ENCODE measurements at places on chromosomes 16 and 17.

- no peak for DNase-seq
These were observed 345.8 kb upstream of the CDH5 start for GRCh38 chr16:66020642-66021041.

- no peak for DNase-seq
These were observed 928 bp downstream of the HBA1 start for GRCh38 chr16:177394-177822.

GRCh38 chr16:13672196-13672595, 247.8 kb upstream of the ERCC4 start:
- no peak for DNase-seq

DNA sequence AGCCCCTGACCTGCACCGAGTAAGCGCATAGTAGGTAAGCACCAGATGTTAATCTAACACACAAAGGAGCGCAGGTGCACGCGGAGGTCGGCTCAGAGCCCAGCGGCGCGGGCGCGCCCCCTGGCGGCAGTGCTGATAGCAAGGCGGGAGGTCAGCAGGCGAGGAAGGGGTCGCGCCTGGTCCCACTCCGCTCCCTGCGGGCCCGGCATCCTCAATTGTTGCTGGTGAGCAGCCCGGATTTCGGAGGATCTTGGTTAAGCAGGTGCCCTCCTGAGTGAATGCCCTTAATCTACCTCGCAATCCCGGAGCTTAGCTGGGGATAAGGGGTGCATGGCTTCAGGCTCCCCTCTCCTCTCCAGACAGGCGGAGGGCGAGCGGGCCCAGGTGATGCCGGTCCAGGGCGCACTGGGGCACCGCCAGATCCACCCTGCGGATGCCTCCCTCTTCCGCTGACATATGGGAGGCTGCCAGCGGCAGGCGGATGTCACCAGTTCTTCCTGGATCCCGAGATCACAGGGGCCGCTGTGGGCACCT, 4.0 kb upstream of the WNT3 start:
- no peak for DNase-seq

- DNase-seq: no peak
These were observed 130.8 kb downstream of the CA10 start for GRCh38 chr17:52027620-52028295.

DNA sequence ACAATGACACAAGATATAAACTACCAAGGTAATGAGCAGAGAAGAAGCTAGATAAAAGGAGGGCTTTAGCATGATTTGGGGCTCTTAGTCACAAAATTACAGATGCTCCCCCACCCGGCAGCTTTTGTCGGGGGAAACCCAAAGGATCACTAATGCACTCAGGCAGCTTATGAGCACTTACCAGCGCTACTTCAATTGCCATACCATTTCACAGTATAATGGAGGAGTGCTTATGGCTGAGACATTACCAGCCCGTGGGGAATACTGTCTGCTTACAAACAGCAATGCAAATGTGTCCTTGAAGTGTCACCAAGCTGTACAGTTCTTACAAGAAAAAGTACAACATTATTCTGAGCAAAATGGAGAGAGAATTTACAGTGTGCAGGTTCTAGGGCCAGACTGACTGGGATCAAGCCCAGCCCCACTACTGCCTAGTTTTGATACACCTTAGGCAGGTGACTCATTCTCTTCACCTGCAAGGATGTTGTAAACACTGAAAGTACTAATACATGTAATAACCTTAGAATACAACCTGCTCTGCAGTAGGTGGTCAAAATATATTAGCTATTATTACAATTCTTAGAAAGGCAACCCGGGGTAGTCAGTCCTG, 16.3 kb downstream of the ANKFY1 start:
- DNase-seq: no peak

- DNase-seq: no peak
These were observed 39.3 kb downstream of the MSI2 start for GRCh38 chr17:57295526-57296023.

DNA sequence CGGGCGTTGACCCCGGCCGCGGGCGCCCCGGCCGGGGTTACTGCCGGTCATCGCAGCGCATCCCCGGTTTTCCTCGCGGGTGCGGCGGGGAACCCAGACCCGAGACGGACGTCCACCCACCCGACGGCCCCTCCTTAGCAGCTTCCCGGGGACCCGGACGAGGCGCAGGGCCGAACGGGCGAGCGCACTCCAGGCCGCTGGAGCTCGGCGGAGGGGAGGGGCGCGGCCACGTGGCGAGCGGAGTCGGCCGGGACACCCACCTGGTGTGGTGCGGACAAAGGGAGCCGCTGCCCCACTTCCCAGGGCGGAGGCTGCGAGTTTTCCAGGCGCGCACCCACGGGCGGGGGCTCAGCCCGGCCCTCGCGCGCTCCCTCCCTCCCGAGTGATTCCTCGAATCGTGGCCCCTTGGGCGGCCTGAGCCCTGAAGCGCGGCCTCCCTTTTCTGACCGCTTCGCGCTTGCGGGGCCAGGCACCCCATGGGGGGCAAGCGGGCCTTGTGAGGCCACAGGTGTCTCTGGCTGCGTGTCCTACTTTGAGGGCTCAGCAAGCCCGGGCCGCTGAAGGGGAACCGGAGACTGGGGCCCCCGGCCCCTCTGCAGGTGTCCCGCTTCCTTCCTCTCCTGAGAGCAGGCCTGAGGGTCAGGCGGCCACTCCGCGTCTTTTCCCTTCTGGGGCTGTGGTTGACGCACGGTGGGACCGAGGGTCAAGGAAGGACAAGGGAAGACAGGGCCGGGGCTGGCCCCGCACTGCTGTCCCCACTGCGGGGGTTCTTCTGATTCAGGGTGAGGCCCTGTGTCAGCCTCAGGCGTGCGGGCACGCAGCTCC, 1.1 kb upstream of the FASN start:
- DNase-seq: no peak

- DNase-seq: no peak
These were observed 49.9 kb downstream of the MAP1LC3B start for GRCh38 chr16:87441886-87442580.

GRCh38 chr17:72079700-72080099, 41.1 kb upstream of the SOX9 start:
- no peak for DNase-seq

DNA sequence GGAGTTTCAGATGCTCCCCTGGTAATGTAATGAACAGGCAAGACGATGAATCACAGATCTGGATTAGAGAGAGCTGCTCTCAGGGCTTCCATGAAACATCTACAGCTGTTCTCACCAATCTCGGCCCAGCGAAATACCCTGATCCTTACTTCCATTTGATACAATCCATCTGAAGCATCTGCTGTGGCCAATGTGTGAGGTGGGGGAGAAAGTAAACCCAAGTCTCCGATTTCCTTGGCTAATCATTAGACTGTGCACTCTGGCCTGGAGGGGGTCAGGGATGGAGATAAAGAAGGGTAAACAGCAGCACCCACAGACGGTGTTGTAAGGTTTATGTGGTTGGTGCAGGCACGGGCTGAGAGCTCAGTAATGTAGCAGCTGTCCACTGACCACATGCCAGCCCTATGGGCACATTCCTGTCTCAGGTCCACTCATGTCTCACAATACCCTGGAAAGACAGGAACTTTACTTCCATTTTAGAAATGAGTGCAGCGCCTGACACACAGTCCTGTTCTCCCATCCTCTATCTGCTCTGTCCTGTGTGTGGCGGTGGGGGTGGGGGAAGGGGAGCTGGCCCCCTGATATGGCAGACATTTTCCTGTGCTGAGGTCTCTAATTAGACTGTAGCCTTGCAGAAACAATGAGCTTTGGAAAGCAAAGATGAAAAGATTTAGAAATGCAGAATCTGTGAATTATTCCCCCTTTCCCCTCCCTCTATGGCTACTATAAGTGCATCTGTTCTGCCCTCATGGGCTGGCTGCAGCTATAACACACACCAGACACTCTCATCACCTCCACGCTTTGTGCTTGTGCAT, 48.3 kb upstream of the ERN1 start:
- no peak for DNase-seq

DNA sequence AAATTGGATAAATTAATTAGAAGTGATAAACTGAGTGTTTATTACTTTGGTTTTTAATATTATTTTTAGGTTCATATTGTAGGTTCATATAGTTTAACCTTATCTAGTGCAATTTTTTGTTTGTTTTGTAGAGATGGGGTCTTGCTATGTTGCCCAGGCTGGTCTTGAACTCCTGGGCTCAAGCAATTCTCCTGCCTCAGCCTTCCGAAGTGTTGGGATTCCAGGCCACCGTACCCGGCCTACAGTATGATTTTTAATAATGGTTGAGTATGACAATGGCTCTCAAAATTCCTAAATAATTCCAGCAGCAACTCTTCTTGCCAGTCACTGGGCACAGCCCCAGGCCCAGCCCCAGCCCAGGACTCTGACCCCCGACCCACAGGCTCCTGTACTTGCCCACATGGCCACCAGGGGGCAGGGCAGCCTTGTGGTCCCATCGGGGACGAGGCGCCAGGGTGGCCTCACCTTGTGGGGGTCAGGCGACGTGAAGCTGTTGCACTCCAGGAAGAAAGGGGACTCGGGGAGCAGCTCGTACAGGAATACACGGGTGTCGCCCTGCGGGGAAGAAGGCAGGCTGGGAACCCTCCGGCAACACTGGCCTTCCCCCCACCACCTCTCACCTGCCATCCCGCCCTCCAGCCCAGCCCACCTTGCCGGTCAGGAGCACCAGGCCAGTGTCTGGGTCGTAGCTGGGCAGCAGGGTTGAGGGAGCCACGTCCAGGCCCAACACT, 7.9 kb upstream of the PAM16 start:
- peak; percentile 31 for DNase-seq

GRCh38 chr17:35022536-35023063, 40.9 kb downstream of the RFFL start:
- peak; percentile 81 for DNase-seq

DNA sequence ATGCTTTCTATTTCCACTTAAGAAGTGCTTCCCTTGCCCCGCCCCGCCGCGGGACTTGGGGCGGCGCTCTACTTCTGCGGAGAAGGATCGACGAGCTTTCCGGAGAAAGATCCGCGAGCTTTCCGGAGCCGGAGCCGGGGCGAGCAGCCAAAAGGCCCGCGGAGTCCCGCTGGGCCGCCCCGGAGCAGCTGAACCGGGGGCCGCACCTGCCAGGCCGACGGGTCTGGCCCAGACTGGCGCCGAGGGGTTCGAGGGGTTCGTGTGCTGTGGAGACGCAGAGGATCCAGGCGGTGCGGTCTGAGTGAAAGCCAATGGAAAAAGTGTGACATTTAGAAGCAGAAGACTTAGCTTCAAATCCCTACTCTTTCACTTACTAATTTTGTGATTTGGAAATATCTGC, 50.8 kb downstream of the TBC1D26 start:
- peak; percentile 43 for DNase-seq

DNA sequence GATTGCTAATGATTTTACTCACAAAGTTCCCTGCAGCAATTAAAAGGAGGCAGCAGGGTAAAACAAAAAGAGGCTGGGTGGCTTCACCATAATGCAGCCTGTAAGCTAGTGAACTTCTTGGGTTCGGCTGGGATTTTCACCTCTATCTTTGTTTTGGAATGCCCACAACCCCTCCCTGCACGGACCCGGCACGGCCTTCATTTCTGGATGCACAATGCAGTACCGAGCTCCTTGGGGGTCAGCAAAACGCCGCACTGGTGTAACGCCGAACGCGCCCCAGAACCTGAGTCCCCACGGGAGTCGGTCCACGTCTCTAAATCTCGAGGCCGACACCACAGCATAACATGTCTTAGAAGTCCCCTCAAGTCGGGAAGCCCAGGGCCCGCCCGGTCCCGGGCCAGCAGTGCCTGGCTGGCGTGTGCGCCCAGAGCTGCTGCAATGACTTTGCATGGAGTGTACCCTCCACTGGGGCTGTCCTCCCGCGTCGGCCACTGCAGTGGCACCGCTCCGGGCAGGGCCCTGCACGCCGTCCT, 759 bp downstream of the UBE2O start:
- DNase-seq: peak; percentile 16

DNA sequence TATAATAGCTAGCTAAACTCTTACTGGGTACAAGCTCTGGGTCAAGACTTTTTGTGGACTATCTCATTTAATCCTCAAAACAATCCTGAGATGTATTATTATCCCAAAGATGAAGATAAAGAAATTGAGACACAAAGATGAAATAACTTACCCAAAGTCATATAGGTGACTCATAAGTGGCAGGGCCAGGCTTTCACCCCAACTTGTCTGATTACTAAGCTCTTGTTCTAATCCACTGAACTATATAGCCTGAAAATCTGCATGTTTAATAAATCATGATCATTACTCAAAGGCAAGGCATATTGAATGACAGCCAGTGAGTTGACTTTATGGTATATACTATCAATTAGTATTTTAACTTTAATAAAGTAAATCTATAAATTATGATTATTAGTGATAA, 77.4 kb downstream of the SKAP1 start:
- no peak for DNase-seq

DNA sequence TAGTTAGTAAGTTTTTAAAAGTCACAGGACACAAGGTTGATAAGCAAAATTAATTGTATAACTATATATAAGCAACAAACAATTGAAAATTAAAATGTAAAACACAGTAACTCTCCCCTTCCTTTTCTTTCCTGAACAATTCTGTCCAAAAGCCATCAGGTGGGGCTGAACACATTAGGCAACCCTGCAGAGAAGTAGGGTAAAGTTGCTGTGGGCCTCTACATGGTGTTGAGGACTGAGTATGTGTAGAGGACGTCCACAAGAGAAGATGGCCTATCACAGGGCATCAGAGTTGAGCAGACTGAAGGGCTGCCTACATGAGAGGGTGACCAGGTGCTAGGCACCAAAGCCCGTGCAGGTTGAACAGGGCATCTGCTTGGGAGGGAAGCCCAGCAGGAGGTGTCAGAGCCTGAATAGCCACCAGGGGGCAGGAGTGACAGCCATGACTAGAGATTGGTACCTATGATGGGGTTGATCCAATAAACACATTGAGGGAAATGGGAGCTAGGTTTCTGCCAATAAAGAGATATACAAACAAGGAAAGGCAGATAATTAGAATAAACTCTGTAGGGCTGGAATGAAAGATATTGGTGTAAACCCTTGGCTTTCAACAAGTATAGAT, 415.1 kb downstream of the NPIPA8 start:
- DNase-seq: peak; percentile 57

GRCh38 chr16:55529018-55529417, 20.1 kb downstream of the LPCAT2 start:
- peak; percentile 46 for DNase-seq

- DNase-seq: no peak
These were observed 7.3 kb upstream of the CPHXL start for GRCh38 chr16:75733305-75734211.

DNA sequence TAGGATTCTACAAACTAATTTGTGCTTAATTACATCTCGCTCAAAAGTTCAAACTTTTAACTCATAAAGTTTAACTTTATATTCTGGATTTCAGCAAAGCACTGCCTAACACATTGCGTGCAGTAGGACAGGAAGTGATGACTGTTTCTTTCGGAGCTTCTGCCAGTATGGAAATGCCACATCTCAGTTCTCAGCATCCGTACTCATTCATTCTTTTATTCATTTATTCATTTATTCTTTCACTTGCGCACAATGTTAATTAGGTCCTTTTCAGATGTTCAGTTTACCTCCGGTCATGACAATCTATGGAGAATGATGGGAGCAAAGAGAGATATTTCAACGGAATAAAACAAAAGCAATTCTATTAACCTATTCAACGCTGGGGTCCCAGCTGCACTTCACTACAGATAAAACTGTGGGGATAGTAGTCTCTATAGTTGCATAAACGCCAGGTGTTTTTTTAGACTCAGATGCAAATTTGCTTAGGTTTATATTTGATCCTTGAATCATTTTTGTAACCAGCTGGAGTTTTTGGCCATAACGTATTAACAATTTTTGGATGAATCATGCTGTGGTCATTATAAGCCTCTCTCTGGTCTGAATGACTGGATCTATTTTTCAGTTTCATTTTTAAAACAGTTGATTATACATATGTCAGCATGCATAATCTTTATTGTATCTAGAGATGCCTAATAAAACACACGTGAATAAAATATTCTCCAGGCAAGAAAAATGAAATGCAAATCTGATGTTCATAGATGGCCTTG, 143.9 kb downstream of the KCNJ2 start:
- DNase-seq: no peak

GRCh38 chr17:56810891-56811775, 22.6 kb downstream of the C17orf67 start:
- DNase-seq: no peak
